Umbilical cord (tissue), 2 donors: ENCODE measurements at places on chromosomes 4 and X. TPM values are rescaled to one million over a fixed set of nuclear protein-coding genes. Genes with fewer than 3 reads are reported as not detected.

The CLDN34 gene
- total RNA-seq, result not detected

The PAGE5 gene
- total RNA-seq, result not detected

The KIAA0232 gene
- 27.9 TPM for total RNA-seq

The KLF8 gene
- 7.2 TPM for total RNA-seq

The TCEAL9 gene
- 104 TPM for total RNA-seq

The CCSER1 gene
- 14.7 TPM for total RNA-seq

The SLITRK4 gene
- total RNA-seq, result 33.7 TPM

The RNF128 gene
- total RNA-seq, result 7.9 TPM

The ACSL4 gene
- total RNA-seq, result 64.0 TPM

The GPRASP1 gene
- total RNA-seq, result 13.2 TPM

The PASD1 gene
- 0.48 TPM for total RNA-seq

The SMIM10 gene
- total RNA-seq, result 13.2 TPM

The NAA11 gene
- 6.5 TPM for total RNA-seq

The ATP1B4 gene
- total RNA-seq, result 1.4 TPM

The FRMPD3 gene
- total RNA-seq, result 2.4 TPM

The ZAR1 gene
- total RNA-seq, result 0.48 TPM

The L1CAM gene
- 18.8 TPM for total RNA-seq

The FMR1NB gene
- total RNA-seq, result not detected

The MTHFD2L gene
- 37.6 TPM for total RNA-seq

The FRG2 gene
- total RNA-seq, result not detected

The PAGE2 gene
- not detected for total RNA-seq

The FRYL gene
- 63.8 TPM for total RNA-seq

The MAGEB4 gene
- not detected for total RNA-seq

The TLL1 gene
- 2.6 TPM for total RNA-seq

The SLC49A3 gene
- 3.6 TPM for total RNA-seq

The CLNK gene
- total RNA-seq, result 2.4 TPM

The ADH7 gene
- total RNA-seq, result 2.4 TPM

The ETDB gene
- total RNA-seq, result not detected

The GC gene
- 4.6 TPM for total RNA-seq

The SPANXB1 gene
- not detected for total RNA-seq

The ITGB1BP2 gene
- total RNA-seq, result 33.2 TPM

The FABP2 gene
- total RNA-seq, result 2.9 TPM

The DRD5 gene
- total RNA-seq, result 0.96 TPM

The FAAH2 gene
- total RNA-seq, result 2.9 TPM

The SLC16A2 gene
- total RNA-seq, result 6.3 TPM

The DCX gene
- 0.72 TPM for total RNA-seq

The KLHL2 gene
- total RNA-seq, result 51.8 TPM

The GAGE10 gene
- not detected for total RNA-seq

The SNX12 gene
- total RNA-seq, result 54.7 TPM

The ARSJ gene
- 45.7 TPM for total RNA-seq

The EBP gene
- total RNA-seq, result 13.7 TPM
